ENCODE measurements at places on chromosomes 7 and 10. TPM values are rescaled to one million over a fixed set of nuclear protein-coding genes. Genes with fewer than 3 reads are reported as not detected.

DNA sequence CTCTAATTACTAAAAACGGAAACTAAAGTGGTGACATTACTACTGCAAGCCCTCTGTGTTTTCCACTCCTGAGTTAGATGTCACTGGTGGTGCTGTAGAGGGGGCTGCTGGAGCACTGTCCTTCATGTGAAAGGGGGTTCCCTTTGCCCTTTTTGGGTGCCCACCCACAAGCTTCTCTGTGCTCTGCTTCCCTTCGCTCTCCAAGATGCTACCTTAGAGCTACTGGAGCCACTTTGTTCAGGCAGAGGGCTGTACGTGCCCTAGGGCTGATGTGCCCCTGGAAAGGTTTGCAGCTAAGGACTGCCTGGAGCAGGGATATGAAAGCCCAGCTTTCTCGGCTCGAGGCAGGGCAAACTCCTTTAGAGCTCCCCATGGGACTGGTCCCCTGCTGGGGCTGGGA, 28.3 kb downstream of the EMX2 start:
- no peak for DNase-seq

DNA sequence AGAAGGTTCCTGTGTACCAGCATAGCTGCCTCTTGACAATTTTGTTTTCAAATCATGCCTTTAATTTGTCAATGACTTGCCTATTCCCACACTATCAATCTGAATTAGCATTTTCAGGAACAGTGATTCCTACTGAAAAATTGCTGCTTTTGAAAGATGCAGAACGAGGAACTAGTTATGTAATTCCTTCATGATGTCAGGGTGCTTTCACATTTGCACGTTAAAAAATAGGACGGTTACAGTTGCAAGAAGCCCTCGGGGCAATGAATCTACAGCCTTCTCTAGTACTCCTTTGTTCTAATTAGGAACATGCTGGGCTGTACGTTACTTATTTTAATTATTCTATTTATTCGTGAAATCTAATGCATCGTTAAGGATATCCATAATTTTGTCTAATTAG, 253.9 kb downstream of the OTUD1 start:
- DNase-seq = no peak

OR2A42 gene
- not detected for total RNA-seq

- no peak for DNase-seq
These were observed 79.1 kb downstream of the CCSER2 start for GRCh38 chr10:84407388-84408049.

- no peak for DNase-seq
These were observed 15.4 kb downstream of the SEC24C start for GRCh38 chr10:73759512-73760115.

- DNase-seq = no peak
These were observed 13.9 kb downstream of the EIF4H start for GRCh38 chr7:74187915-74188675.

DNA sequence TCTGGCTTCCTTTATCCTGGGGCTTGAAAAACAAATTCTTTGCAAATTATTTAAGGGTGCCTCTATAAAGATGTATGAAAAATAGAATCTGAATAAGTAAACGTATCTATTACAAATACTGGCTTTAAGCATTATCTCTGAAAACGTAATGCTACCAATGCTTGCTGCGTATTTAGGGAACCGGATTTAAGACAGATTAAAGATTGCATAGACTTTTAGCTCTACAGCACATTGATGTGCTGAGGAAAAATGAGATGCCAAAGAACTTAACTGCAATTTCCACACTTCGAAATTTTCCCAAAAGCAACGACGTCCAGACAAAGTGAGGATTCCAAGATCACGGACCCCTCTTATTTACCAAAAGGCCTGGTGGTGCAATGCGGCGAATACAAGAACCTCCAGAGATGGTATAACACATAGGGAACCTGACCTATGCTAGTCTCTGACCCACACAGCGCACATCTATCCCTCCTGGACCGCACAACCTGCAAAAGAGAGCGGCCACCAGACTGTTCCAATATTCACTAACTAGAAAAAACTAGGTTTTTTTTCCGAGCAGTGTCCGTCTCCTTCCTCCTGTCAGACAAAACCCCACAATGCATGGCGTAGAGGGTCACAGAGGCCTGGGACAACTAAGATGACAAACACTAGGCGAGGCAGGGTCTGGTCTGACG, 34.3 kb upstream of the PHF14 start:
- DNase-seq = no peak

All from heart right ventricle (tissue), 16 donors.